ENCODE measurements at places on chromosomes 1 and 21.

DNA sequence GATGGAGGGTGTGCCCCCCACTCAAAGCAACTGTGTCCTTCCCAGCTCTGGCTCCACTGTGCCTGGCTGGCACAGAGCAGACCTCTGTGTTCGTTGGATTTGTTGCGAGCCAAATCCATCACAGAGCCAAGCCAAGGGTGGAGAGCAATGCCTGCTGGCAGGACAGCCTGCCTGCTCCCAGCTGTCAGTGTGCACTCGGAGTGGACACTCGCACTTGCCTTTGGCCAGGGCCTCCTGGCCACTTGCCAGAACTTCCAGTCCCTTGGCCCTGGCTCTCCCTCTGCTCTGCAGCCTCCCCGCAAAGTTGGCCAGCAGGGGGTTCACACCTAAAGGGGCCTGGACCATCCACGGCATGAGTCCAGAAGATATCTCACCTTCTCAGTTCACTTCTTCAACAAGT is 16.4 kb downstream of the HEYL start:
- DNase-seq: no peak

DNA sequence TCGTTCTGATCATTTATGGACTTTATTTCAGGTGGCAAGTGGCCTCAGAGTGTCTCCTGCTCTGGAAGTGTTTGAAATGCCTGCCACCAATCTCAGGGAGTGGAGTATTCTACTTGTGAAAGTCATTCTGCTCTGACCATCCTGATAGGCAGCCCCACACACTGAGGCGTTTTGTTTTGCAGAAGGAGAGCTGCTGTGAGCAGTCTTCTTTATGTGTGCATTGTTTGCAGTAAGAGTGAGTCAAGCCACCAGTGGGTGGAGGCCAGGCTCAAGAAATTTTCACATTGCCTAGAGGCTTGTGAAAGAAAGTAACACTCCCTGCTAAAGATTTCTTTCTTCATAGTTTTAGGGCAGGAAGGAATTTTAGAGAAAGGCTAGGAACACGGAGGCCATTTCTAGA is 204.4 kb downstream of the SLC35F3 start:
- no peak for DNase-seq

DNA sequence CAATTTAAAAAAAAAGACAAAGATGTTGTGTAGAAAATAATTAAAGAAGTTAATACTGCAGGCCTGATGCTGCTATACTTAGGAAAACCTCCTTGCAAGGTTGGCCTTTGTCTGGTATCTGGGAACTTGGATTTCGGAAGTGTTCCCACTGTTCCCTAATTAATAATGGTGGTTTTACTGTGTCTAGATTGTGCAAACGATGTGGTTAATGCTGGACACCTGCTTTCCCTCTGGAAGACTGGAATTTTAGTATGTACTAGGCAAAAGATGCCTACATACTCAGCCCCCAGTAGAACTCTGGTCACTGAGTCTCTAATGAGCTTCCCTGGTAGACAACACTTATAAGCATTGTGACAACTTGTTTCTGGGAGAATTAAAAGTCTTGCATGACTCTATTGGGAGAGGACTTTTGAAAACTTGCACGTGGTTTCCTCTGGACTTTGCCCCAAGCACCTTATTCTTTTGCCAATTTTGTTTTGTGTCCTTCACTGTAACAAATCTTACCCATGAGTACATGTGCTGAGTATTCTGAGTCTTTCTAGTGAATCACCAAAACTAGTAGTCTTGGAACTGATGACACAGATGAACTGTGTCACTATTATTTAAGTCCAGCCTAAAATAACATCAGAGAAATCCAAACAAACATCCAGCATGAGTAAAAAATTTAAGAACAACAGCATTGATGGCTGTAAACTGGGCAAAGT is 40.4 kb downstream of the LIN9 start:
- DNase-seq: no peak

- no peak for DNase-seq
Observed at GRCh38 chr1:163672976-163673758, 351.4 kb downstream of the NUF2 start.

- no peak for DNase-seq
Observed at GRCh38 chr1:209302779-209303568, 280.5 kb upstream of the CAMK1G start.

DNA sequence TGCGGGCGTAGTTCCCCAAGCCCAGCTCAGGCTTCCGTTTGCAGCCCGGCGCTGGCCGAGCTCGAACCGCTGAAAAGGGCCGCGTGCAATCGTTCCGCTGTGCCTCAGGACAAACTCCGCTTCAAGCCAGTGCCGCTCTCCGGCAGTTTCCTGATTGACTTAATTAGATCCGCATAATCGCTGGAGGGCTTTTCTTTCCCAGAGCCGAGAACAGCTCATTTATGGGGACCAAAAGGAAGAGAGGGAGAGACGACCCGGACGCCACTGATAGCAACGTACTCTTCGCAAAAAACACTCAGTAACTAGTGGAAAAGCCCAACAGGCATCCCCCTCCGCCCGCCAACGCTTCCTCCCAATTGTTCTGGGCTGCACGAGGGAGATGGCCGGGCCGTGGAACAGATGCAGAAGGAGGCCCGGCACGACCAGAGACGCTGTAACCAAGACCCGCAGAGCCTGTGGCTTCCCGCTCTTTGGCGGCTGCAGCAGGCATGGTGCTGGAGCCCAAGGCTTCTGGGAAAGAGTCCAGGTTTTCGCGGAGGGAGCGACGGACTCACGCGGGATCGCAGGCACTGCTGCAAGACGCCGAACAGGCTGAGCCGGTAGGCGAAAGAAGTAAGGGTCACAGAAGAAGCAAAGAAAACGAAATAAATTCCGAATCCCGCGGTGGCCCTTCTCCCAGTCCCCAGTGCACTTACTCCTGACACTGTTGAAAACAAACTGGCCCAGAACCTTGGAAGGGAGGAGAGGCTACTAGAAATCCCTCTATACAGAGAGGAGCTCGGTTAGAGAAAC is 3.6 kb upstream of the FOXD2 start:
- DNase-seq: no peak

DNA sequence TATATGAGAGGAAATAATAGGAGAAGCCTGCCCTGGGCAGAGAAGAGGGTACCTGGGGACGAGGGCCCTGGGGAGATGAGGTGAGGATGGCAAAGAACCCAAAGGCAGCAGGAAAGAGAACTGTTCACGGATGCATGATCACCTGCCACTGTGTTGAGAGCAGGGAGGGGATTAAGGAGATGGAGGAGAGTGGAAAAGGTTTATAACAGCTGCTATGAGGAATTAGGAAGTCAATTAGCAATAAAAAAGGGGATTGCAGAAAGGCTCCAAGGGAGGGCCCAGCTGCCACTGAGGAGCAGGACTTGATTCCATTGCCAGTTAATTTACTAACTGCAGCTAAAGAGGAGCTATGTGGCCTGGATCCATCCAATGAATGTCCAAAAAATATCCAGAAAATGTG is 61.1 kb downstream of the GFI1 start:
- DNase-seq: no peak

GRCh38 chr1:8184301-8184700 is 133.6 kb upstream of the SLC45A1 start:
- DNase-seq: no peak

DNA sequence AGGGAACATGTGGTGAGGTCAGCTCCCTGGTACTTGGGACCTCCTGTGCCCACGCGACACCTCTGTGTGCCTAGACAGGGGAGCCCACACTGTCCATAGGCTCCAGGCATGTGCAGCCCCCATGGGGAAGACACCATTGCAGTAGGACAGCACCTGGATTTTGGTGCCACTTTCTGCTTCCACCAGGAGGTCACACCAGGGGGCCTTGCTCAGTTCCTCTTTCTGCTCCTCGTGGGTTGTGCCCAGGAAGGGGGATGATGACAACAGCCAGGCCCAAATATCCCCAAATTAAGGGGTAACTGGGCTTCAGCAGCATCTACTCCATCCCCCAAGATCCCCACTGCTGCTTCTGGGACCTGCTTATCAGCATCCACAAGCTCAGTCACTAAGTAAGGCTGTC is 358.2 kb upstream of the KAZN start:
- DNase-seq: no peak

- no peak for DNase-seq
Observed at GRCh38 chr1:21069549-21069948, 107.1 kb downstream of the EIF4G3 start.

DNA sequence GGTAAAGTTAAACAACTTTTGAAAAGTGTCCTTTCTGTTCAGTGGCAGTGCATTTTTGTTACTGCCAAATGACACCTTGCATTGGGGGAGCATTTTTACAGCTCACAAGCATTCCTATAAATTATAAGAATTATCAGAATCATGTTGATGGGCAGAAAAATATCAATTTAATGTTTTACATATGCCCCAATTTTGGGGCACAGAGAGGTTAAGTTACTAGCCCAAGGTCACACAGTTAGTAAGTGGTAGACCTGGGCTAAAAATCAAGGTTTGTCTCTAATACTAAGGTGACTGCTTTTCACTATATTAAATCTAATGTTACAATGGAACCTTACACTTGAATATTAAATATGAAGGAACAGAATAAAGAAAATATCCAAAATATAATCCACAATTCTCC is 180.1 kb upstream of the IVNS1ABP start:
- DNase-seq: no peak

DNA sequence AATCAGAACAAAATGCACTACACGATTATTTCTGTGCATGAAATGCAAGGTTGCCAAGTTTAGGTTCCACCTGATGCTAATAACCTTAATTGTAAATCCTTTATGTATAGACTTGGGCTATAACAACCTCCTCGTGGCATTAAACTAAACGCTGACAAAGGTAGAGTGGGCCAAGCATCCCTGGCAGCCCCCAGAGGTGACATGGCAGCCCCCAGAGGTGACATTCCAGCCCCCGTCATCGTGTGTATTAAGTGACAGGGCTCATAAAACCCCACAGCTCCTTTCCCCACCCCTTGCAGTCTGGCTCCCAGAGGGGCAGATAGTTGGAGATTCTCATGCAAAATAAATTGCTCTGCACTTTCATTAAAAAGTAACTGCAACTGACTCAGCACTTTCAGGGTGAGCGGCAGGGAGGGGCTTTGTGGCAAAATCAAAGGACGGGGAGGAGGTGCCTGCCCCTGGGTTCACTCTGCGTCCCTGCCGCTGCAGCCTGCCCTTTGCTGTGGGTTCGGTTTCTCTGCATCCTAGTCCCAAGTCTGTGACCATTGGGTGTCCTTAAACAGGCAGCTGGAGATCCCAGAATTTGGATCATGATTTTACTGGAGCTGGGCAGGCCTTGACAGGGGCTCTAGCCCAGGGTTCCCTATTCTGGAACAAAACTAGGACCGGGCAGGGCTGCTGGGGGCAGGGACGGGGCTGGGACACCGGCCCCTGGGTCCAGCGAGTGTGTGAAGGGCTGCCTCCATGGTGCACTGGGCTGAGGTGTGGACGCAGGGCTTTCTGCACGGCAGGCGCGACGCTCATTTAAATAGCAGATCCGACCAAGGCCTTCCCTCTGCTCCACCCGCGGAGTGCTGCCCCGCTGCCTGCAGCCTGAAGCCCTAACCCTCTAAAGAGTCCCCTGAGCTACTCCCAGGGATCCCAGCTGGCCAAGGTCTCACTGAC is 234.9 kb upstream of the VAMP3 start:
- DNase-seq: no peak

DNA sequence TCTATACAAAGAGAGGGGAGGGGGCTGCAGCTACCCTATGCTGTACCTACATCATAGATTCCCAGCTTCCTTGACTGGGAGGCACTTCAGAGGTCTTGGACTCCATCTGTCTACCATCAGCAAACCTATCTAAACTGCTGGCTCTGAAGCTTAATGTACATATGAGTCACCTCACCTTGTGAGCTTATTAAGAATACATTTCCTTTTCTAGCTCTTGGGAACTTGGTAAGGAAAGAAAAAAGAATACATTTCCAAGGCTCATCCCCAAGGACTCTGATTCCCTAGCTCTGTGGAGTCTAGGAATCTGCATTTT is 50.0 kb upstream of the PRELP start:
- DNase-seq: no peak

DNA sequence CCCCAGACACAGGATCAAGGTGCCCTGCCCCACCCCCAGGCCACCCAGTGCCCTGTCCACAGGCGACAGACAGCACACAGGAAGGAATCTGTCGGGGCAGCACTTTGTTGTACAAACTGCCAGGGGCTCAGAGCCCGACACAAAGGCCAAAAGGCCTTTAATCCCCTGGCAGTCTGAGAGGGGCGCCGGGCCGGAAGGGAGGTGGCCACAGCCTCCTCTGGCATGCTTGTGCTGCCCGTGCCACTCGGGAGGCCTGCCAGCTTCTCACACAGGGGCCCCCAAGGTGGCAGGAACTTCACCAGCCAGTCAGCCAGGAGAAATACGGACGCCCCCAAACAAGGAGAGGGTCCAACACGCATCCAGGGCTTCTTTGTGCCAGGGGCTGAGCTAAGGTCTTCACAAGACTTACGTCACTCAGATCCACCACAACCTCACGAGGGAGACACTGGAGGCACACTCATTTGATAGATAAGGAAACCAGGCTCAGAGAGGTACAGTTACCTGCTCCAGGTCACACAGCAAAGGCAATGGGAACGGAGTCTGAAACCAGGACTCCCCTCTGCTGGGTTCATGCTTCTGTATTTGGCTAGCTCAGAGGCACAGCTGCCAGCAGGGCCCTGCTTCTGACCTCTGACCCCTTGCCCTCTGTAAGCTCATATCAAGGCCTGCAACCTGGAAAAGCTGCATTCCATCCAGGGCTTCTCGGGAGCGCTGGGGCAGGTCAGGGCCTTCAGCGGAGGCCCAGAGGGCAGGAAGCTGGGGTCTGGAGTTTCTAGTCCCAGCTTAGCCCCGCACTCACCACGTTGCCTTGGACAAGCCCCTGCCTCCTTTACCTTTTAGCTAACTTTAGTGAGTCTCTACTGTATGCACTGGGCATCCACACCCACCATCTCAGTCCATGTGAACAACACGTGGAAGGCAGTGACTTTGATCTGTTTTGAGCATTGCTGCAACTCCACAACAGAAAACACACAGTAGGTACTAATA is 34.8 kb downstream of the HSPG2 start:
- DNase-seq: no peak

DNA sequence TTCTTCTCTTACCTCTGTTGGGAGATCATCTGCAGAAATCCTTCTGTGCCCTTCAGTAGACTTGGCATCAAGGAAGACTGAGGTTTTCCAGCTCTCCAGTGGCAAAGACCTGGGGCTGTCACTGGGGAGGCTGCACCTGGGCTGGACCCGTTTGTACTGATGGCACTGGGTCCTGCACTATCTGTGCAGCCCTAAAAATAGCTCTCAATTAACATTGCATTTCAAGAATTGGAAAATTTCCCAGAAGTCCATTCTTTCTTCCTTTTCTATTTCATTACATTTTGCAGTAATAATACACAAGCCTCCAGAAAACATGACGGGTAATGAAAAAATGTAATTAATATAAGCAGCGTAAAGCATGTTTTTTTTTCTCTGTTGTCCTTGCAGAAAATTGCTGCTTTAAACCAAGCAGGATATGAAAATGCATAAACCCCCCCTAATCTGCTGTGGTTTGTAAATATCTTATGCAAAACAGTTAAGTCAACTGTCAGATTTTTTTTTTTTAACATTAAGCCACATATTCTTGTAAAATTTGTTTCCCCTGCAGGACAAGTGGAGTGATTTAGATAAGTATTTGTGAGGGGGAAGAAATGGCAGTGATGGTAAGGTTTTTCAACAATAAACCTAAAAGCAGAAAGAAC is 64.9 kb downstream of the LMO4 start:
- no peak for DNase-seq

- DNase-seq: no peak
Observed at GRCh38 chr1:4743978-4744750, 89.8 kb downstream of the AJAP1 start.

GRCh38 chr1:234498448-234499118 is 19.6 kb upstream of the TARBP1 start:
- no peak for DNase-seq

GRCh38 chr1:51906306-51907078 is 28.0 kb upstream of the NRDC start:
- no peak for DNase-seq

GRCh38 chr1:233138788-233139585 is 156.5 kb downstream of the PCNX2 start:
- DNase-seq: no peak

All from HuH-7.5 (cell line).